Cerebellar nuclear complex (tissue), 1 donor: ENCODE measurements at places on chromosomes 6 and 20.
A peak's percentile ranks its signal among the peaks of the same experiment; 100 is the strongest.

- DNase-seq: no peak
Observed at GRCh38 chr6:31659649-31660380, 763 bp downstream of the C6orf47 start.

DNA sequence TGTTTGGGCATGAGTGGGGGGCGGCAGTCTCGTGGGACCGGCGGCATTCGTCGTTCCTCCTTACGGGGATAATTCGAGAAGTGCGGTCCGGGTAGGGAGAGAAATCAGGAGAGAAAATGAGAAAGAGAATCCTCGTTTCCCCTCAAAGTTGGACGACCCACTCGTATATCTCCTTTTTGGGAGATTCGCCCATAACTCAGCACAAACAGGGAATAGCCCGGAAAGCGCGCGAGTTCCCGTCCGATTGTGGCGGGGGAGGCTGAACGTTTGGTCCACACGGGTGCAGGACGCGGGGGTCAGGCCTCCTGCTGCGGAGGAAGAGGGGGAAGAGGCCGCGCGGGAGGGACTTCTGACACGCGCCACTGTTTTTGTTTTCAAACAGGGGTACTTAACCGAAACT, 42.4 kb downstream of the POPDC3 start:
- DNase-seq: no peak

- no peak for DNase-seq
Observed at GRCh38 chr20:25274481-25274880, 26.6 kb downstream of the PYGB start.

DNA sequence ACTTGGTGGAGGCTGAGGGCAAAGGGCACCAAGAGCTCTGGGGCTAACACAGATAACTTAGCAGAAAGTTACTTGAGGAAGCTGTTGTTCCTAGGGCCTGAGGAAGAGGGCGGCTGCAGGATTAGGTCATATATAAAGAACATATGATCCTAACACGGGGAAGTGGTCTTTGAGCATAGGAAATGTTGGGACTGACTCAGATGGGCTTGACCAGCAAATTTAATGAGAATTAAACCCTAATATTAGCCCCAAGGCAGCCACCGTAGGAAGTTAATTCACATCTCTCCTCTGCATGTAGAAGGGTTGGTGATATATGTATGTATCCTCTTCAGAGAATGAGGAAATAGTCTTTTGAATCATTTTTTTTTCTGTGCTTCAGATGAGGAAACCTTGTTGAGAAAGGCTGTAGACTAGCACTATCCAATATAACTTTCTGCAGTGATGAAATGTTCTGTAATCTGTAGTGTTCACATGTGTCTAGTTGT, 9.2 kb upstream of the ZBTB9 start:
- DNase-seq: no peak

DNA sequence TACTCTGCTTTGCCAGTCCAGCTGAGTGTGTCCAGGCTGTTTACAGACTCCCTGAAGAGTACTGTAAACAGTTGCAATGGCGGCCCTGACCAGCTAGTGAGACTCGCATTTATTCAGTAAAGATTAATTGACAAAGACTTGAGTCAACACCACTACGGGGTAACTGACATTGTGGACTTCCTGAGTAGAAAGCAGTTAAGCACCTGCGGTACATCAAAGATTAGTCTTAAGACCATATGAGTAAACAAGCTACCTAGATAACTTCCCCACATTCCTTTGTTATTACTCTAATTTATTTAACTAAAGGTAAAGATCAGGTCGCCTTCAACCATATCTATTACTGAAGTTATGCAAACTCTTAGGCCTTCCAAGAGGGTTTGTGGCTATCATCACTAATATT, 12.6 kb downstream of the VPS52 start:
- DNase-seq: no peak

DNA sequence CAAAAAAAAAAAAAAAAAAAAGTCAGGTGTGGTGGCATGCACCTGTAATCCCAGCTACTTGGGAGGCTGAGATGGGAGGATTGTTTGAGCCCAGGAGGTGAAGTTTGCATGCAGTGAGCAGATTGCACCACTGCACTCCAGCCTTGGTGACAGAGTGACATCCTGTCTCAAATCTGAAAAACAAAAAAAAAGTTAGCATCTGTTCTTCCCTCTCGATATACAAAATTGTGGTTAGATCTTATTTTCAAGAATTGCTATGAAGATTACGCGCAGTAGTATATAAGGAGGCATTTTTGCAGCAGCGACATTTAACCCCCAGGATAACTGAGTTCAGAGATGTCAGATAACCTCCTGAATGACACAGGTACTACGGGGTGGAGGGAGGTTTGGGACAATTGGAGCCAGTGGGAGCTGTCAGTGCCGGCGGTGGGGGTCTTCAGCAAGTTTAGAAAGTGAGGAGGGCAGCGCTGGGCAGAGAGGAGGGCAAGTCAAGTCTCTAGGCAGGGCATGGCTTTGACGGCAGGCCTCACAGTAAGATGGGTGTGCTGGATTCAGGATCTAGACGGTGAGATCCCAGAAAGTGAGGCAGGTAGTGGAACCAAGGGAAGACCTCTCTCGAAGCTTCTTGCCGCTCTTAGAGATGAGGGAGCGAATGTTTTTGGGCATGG, 26.2 kb upstream of the MRPS18A start:
- DNase-seq: no peak

- no peak for DNase-seq
Observed at GRCh38 chr6:43817192-43817591, 47.2 kb downstream of the VEGFA start.

DNA sequence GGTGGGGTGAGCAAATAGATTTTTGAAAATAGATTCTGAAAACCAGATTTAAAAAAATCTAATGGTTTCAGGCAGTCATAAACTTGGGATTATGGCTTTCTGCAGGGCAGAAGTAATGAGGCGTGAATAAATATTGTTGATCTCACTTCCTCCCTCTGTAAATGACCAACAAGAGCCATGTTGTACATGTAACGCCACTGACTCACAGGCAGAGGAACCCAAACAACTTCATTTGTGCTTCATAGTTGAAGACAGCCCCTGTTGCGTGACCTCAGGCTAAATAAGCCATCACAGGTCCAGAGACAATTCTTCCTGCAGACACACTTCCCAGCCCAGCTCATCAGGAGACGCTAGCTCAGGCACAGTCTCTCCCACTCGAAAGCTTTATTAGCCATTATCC, 59.1 kb upstream of the F13A1 start:
- no peak for DNase-seq

DNA sequence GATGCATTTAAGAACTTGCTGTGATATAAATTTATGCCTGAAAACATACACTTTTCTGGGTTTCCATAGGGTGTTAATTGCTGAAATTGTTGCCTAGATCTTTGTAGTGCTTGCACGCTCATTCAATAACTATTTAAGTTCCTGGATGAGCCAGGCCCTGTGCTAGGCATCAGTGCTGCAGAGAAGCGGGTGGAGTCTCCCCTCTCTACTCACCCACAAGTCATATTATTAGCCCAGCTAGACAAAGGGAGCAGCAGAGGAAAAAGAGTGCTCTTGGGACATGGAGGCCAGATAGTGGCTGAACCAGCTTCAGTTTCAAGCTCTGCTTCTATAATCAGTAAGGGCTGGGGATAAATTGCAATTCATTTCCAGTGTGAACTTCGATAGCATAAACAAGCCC, 329.1 kb downstream of the TFAP2B start:
- DNase-seq: no peak

GRCh38 chr6:69663215-69663614, 133.6 kb downstream of the LMBRD1 start:
- no peak for DNase-seq

- peak; percentile 81 for DNase-seq
Observed at GRCh38 chr20:44572551-44573500, 9.6 kb upstream of the PKIG start.

DNA sequence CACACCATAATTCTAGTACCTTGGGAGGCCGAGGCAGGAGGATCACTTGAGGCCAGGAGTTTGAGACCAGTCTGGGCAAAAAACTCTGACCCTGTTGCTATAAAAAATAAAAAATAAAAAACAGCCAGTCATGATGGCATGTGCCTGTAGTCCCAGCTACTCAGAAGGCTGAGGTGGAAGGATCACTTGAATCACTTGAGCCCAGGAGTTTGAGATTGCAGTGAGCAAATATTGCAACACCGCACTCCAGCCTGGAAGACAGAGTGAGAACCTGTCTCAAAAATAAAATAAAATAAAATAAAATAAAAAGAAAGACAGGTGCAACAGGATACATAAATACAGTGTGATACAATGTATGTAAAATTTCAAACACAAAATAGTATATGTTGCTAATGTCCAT, 154.5 kb downstream of the OTOR start:
- no peak for DNase-seq

DNA sequence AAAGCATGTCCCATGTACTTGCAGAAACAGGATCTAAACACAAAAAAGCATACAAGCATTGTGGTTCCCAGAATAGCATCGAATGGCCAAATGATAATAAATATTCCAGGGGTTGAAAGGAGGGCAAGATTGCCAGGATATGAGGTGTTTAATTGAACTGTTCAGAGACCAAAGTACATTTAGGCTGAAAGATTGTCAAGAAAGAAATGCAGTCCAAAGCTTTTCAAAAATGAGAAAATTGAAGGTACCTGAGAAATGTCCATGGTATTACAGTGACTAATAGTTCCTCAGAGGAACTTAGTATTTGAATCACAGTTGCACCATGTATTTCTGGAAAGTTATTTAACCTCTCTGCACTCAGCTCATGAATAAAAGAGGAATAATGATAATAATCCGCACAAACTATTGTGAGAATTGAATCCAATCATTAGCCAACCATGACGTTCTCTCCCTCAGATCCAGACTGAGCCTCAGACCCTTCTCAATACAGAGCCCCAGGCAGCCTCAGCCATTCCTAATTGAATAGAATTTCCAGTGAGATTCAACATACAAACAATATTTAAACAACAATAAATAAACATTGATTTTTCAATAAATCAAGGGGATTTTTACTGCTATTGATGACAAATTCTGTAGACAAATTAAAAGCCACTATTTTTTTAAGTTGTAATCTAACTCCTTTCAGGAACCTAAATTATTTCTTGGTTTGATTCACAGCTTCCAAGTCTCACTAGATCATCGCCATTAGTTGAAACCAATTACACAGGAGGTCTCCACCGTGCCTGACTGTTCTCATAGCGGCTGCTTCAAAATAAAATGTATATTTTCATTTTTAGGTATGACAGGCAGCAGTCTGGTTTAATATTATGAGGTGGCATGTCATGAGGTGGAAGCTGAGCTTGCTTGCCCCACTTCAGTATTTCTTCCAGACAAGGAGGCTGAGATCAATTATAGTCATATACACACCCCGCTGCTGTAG, 144.3 kb upstream of the TENT5A start:
- DNase-seq: no peak

DNA sequence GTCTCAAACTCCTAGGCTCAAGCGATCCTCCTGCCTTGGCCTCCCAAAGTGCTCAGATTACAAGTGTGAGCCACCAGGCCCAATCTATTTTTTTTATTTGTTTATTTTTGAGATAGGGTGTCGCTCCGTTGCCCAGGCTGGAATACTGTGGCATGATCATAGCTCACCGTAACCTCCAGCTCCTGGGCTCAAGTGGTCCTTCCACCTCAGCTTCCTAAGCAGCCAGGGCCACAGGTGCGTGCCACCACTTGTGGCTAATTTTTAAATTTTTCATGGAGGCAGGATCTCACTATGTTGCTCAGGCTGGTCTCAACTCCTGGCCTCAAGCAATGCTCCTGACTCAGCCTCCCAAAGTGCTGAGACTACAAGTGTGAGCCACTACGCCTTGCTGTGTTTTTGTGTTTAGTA, 9.8 kb downstream of the KIF3B start:
- no peak for DNase-seq

- DNase-seq: no peak
Observed at GRCh38 chr6:14802514-14803160, 443.2 kb upstream of the JARID2 start.

- no peak for DNase-seq
Observed at GRCh38 chr6:136921936-136922684, at the start of gene SLC35D3. SLC35D3 (plus strand) TSS chr6:136922301; CDS start chr6:136922429, 128 bp downstream.

DNA sequence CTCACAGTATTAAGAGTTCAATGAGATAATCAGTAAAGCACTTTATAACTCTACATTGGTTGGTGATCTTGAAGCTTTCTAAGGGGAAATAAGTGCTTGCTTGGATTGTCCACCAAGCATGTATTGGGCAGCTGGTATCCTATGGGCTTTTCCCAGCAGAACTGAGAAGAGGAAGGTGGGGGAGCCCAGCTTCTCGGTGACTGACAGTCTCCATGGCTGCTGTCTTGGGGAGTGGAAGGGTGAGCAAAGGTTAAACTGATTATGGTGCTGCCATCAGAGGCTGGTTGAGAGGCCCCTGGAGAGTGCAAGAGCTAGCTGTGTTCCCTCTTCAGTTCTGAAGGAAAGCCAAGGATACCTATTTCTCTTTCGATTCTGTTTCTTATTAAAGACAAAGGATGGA, 35.5 kb upstream of the ADTRP start:
- no peak for DNase-seq

DNA sequence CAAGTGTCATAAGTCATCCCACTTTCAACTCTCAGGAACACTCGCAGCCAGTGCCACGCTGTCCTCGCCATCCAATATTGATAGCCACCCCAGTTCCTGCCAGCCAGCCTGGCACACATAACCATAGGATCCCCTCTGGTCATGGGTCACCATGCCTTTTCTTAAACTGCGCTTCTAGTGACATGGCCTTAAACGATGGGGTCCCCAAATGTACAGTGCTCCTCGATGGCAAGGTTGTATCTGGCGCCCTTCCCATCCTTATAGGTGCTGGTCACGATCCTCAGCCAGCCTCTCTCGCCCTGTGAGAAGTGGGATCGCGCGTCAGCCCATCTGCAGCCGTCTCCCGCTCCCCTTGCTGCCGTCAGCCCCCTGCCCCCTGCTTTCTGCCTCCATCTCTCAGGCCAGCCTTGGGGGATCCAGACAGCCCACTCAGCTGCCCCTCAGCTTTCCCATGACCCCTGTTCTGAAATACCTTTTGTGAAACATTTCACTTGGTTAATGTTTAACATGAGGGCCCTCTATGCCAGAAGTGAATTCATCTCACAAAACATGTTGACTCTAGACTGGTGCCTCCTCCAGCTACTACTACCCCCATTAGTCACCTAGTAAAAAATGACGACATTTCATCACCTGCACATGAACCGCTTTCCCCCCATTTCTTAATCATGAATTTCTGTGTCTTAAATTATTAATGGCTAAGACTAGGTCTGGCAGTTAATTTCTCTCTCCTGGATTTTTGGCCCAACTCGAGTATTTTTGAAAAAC, 11.4 kb downstream of the CTSZ start:
- DNase-seq: no peak

GRCh38 chr6:106694343-106694742, 65.0 kb downstream of the QRSL1 start:
- no peak for DNase-seq
